CD8-positive, alpha-beta memory T cell (primary cell): ENCODE measurements at places on chromosomes 11 and 22. TPM values are rescaled to one million over a fixed set of nuclear protein-coding genes. Genes with fewer than 3 reads are reported as not detected.

GRCh38 chr11:132402071-132402684 is 1031.8 kb downstream of the NTM start:
- DNase-seq = no peak
- no peak overlapping the region for H3K27ac ChIP-seq
- H3K4me1 ChIP-seq = no peaks in the 10 kb centered on the region
- H3K4me3 ChIP-seq = no peak overlapping the region
- H3K36me3 ChIP-seq = no peaks in the 10 kb centered on the region

DNA sequence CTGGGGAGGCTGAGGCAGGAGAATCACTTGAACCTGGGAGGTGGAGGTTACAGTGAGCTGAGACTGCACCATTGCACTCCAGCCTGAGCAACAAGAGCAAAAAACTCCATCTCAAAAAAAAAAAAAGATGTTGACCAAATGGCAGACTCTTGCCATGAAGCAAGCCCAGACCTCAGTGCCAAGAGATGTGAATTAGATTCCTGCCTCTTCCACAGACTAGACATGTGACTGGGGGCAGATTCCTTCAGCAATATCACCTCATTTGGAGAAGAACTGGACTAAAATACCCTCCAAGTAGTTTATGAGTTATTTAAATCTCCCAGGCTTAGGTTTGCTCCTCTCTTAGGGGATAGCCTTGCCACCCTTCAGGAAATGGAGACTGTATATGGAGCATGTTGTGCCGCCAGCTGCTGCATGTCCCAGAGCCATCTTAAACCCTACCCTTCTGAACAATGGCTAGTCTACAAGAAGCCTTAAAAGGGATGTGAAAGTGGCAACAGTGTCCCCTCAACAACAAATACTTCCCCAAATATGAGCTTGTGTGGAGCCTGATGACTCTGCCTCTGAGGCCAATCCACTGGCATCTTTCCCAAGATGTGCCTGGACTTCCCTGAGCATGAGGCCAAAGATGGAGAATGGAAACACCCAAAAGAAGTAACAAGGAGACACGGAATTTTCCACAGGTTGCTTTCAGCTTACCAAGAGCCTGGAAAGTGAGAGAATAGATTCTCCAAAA is 763 bp upstream of the MS4A7 start:
- H3K4me1 ChIP-seq = peaks cover 3% of the 10 kb centered on the region
- no peak overlapping the region for H3K27ac ChIP-seq
- H3K4me3 ChIP-seq = no peak overlapping the region
- no peak for DNase-seq
- H3K36me3 ChIP-seq = no peaks in the 10 kb centered on the region

DNA sequence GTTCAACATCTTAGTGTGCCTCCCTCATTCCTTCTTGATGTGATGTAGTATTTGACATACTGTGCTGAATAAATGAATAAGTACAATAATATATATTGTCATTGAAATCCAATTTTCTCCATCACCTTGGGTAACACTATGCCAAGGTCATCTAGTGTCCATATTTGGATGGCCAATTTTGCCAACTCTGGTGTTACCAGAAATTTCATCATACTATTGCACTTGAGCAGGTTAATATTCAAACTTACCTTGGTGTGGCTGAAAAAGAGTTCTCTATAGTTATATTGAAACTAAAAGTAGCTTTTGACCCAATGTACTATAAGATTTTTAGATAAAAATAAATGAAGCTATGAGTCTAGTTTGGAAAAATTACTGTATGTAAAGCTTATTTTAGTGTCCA is 98.2 kb upstream of the SLC6A5 start:
- no peak overlapping the region for H3K27ac ChIP-seq
- H3K36me3 ChIP-seq = peaks cover 2% of the 10 kb centered on the region
- no peaks in the 10 kb centered on the region for H3K4me1 ChIP-seq

GRCh38 chr11:70146895-70147520 is 56.1 kb upstream of the FADD start:
- no peak overlapping the region for H3K27ac ChIP-seq
- no peak overlapping the region for H3K4me3 ChIP-seq
- no peaks in the 10 kb centered on the region for H3K4me1 ChIP-seq

DNA sequence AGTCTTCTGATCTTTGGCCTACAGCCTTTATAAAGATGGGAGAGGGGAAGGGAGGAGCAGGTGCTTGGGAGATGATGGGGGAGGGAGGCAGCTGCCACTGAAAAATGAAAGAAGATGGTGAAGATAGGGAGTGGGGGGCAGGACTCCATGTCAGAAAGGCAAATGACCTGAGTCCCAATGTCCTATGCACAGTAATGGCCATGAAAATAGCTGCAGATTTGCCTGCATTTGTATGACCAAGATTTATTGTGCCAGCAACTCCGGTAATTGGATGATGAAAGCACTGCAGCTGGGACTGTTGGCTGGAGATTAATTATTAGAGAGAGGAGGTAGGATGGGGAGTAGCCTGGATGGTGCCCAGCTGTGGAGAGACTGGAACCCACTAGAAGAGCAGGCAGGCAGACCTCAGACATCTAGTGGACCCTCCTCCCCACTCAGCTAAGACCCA is 36.1 kb downstream of the NEU3 start:
- H3K27me3 ChIP-seq = no peaks in the 10 kb centered on the region
- H3K36me3 ChIP-seq = no peaks in the 10 kb centered on the region
- H3K27ac ChIP-seq = no peak overlapping the region
- no peak overlapping the region for H3K4me3 ChIP-seq
- H3K4me1 ChIP-seq = no peaks in the 10 kb centered on the region
- DNase-seq = no peak

DNA sequence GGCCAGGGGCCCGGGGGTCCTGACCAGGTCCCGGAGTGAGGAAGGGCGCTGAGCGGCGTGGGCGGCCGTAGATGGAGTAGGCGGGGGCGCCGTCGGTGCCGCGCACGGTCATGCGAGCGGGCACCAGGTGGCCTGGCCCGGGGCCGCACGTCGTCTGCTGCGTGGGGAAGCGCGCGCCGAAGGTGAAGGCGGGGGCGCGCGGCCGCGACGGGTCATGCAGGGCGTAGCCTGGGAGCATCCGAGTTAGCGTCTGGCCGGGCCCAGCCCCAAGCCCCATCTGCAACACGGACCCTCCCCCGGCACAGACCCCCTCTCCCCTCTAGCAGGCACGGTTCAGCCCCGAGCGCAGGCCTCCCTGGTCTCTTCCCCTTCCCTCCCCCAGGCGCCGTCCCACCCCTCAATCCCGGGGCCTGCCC is 1.7 kb upstream of the TYMP start:
- no peaks in the 10 kb centered on the region for H3K36me3 ChIP-seq
- DNase-seq = no peak
- peaks cover 20% of the 10 kb centered on the region for H3K4me1 ChIP-seq

DNA sequence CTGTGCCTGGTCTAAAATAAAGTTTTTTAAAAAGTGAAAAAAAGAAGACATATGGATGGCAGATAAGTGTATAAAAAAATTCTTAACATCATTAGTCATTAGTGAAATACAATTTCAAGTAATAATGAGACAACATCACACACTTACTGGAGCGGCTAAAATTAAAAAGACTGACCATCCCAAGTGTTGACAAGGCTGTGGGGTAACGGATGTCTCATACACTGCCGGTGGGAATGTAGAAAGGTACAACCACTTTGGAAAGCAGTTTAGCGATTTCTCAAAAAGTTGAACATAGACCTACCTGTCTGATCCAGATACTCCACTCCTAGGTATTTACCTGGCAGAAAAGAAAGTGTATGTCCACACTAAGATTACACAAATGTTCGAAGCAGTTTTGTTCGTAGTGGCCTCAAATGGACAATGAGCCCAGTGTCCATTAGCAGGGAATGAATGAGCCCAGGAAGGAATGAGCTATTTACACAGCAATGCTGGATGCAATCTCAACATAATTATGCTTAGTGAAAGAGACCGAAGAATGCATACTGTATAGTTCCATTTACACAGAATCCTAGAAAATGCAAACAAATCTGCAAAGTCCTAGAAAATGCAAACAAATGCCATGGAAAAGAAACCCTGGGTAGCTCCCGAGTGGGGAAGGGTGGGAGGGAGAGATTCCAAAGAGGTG is 6.7 kb upstream of the MUC2 start:
- H3K27me3 ChIP-seq = no peaks in the 10 kb centered on the region
- H3K36me3 ChIP-seq = no peaks in the 10 kb centered on the region
- H3K4me3 ChIP-seq = no peak overlapping the region
- H3K27ac ChIP-seq = no peak overlapping the region
- DNase-seq = no peak
- H3K4me1 ChIP-seq = no peaks in the 10 kb centered on the region

GRCh38 chr22:34688825-34689224 is 377.1 kb upstream of the ISX start:
- no peak overlapping the region for H3K27ac ChIP-seq
- no peak for DNase-seq
- H3K4me3 ChIP-seq = no peak overlapping the region
- H3K36me3 ChIP-seq = no peaks in the 10 kb centered on the region
- no peaks in the 10 kb centered on the region for H3K27me3 ChIP-seq

GRCh38 chr11:45395947-45396346 is 109.8 kb upstream of the SYT13 start:
- DNase-seq = no peak
- no peaks in the 10 kb centered on the region for H3K4me1 ChIP-seq
- H3K27ac ChIP-seq = no peak overlapping the region
- H3K36me3 ChIP-seq = no peaks in the 10 kb centered on the region

DNA sequence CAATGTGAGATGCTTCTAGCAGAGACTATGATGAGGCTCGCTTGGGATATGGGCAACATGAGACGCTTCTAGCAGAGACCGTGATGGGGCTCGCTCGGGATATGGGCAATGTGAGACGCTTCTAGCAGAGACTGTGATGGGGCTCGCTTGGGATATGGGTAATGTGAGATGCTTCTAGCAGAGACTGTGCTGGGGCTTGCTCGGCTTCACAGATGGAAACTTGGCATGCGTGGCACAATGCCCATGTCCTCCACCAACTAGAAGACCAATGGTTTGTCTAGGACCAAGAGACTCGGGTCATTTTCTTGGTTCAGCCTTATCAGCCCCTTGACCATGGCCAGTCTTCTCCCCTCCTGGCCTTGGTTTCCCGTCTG is 7.1 kb downstream of the MYEOV start:
- no peaks in the 10 kb centered on the region for H3K36me3 ChIP-seq
- no peak for DNase-seq
- H3K27ac ChIP-seq = no peak overlapping the region
- H3K27me3 ChIP-seq = no peaks in the 10 kb centered on the region
- no peak overlapping the region for H3K4me3 ChIP-seq
- H3K4me1 ChIP-seq = peaks cover 35% of the 10 kb centered on the region

GRCh38 chr11:19642185-19643158 is 70.2 kb upstream of the NAV2 start:
- no peak overlapping the region for H3K4me3 ChIP-seq
- no peaks in the 10 kb centered on the region for H3K36me3 ChIP-seq
- no peak overlapping the region for H3K27ac ChIP-seq
- no peaks in the 10 kb centered on the region for H3K27me3 ChIP-seq
- no peak for DNase-seq

DNA sequence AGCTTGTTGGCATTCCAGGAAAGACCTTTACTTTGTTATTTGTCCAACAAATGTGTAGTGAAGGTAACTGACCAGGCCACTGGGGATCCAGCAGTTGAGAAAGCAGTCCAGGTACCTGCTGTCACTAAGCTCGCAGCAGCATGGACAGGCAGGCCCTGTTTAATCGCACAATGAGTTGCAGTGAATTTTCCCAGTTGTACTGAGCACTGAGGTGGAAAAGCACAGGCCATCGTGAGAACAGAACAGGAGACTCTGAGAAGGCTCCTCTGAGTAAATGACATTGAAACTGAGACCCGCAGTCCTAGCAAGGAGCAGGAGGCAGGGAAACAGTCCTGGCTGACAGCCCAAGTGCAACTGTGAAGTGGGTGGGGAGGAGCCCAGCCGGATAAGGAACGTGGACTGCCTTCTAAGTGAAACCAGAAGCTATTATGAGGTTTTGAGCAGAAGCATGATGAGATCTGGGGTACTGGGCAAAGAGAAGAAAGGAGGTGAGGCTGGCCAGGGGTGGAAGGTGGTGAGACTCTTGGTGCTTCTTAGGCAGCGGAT is 39.8 kb upstream of the CDON start:
- no peak overlapping the region for H3K27ac ChIP-seq
- H3K4me1 ChIP-seq = no peaks in the 10 kb centered on the region
- H3K27me3 ChIP-seq = no peaks in the 10 kb centered on the region
- no peaks in the 10 kb centered on the region for H3K36me3 ChIP-seq

DNA sequence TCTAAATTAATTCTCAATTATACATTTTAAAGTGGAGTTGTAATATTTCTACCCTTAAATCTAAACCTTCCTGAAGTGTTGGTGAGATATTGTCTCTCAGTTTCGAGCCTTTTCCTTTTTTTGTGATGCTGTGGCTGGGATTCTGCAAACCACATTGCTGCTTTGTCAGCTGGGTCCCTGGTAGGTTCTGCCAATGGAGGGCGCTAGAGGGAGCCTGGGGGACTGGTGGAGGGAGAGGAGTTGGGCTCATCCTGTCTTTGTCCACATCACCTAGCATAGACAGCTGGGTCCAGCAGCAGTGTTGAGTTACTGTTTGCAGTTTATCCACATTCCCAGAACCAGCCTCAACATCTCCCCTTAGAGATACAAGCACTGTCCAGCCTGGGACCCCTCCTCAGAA is 41.0 kb downstream of the TRAF6 start:
- DNase-seq = peak; percentile 16
- H3K27ac ChIP-seq = no peak overlapping the region
- H3K36me3 ChIP-seq = no peaks in the 10 kb centered on the region
- no peaks in the 10 kb centered on the region for H3K4me1 ChIP-seq
- no peak overlapping the region for H3K4me3 ChIP-seq

GRCh38 chr11:67371189-67371910 is 2.0 kb downstream of the CLCF1 start:
- DNase-seq = peak; percentile 34
- peaks cover 60% of the 10 kb centered on the region for H3K4me1 ChIP-seq
- H3K36me3 ChIP-seq = no peaks in the 10 kb centered on the region

GRCh38 chr22:24952837-24953383 is 394 bp downstream of the KIAA1671 start:
- DNase-seq = no peak
- H3K36me3 ChIP-seq = no peaks in the 10 kb centered on the region
- H3K4me1 ChIP-seq = peaks cover 13% of the 10 kb centered on the region
- no peak overlapping the region for H3K27ac ChIP-seq

- H3K4me1 ChIP-seq = no peaks in the 10 kb centered on the region
- no peaks in the 10 kb centered on the region for H3K36me3 ChIP-seq
- DNase-seq = no peak
- no peak overlapping the region for H3K27ac ChIP-seq
Observed at GRCh38 chr11:2867722-2868505, 17.7 kb downstream of the CDKN1C start.

The MFRP gene
- not detected for total RNA-seq

The DDI1 gene
- not detected for total RNA-seq
